ENCODE measurements at places on chromosomes 11 and 22.
A peak's percentile ranks its signal among the peaks of the same experiment; 100 is the strongest.

GRCh38 chr22:22954656-22955055 lies 67.0 kb downstream of the IGLL5 start:
- DNase-seq: peak; percentile 29

DNA sequence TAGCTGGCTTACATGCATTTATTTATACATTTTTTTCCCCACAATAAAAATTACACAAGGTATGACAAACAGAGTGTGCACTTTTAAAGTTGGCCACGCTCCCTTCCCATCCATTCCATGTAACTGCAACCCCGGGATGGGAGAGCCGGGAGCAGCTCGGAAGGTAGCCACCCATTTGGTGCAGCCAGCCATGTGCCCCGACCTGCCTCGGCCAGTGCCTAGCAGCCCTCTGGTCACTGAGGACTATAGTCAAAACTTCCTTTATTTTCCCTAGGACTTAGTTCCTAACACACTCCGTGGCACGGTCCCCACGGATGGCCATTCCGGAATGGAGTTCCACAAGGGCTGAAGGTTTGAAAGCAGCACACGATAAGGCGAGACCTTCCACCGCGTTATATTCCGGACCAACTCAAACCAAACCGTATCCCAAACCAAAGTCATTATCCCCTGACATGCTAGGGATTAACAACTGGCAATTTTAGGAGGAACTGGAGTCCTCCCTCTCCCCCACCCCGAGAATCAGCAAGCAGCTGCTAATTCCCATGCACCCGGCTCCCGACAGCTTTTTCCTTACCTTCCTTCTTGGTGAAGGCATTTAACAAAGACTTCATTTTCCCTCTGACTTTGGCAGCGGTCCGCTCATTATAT lies 426.4 kb downstream of the SHANK2 start:
- DNase-seq: no peak

DNA sequence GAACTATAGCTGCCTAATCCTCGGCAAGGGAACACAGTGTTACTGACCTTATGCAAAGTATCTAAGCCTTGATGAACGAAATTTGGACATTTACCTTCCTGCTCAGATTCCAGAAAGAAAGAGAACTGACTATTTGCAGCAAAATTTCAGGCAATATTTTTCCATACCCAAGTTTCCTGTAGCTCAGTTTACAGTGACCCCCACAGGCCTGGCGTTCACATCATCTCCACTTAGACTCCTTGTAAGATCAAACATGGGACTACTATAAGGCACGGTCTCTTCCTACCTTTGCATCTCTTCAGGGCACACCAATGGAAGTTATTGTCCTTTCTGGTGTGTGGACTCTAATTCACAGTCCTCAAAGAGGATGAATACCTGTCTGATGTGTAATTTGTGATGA lies 21.1 kb downstream of the MS4A6A start:
- no peak for DNase-seq

DNA sequence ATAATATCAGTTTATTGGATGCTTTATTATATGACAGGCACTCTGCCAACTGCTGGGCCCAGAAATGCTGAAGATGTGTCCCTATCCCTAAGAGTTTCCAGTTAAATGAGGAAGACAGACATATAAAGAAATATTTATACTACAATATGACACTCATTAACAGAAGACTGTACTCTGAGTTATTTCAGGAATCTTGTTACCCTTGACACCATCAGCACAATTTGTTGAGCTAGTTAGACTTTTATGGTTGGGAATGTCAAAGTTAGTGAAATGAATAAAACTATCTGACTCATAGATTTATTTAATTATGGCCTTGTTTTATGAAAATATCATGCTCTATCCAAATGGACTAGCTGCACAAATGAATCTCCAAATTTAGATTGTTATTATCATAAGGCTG lies 25.6 kb upstream of the MSANTD4 start:
- DNase-seq: no peak

DNA sequence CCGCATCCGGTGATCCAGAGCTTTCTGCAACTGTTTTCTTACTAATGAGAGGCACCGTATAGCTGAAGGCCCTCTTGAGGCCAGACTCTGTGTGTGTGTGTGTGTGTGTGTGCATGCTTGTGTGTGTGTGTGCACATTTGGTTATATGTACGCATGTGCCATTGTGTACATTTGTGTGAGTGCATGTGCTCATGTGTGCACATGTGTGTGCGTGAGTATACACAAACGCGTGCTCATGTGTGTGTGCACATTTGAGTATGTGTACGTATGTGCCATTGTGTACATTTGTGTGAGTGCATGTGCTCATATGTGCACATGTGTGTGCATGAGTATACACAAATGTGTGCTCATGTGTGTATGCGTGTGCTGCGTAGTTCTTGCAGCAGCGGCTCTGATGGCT lies 12.3 kb upstream of the FGF19 start:
- DNase-seq: no peak

- no peak for DNase-seq
These were observed 20.6 kb downstream of the EED start for GRCh38 chr11:86265194-86265593.

DNA sequence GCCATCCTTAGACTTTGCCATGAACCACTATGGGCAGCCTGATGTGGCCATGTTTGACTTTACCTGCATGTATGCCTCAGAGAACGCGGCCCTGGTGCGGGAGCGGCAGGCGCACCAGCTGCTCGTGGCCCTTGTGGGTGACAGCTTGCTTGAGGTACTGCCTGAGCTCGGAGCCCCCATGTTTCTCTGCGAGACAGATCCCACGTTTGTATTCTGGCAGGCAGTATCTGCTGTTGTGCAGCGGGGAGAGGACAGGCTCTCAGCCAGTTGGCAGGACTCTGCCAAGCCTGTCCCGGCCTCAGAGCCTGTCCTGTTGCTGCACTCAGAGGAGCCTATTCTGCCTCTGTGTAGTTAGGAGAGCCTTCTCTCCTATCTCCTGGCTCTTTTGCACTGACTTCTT lies 109.9 kb downstream of the MICAL2 start:
- DNase-seq: no peak
